ENCODE measurements at places on chromosomes 6 and 20.
A peak's percentile ranks its signal among the peaks of the same experiment; 100 is the strongest.

DNA sequence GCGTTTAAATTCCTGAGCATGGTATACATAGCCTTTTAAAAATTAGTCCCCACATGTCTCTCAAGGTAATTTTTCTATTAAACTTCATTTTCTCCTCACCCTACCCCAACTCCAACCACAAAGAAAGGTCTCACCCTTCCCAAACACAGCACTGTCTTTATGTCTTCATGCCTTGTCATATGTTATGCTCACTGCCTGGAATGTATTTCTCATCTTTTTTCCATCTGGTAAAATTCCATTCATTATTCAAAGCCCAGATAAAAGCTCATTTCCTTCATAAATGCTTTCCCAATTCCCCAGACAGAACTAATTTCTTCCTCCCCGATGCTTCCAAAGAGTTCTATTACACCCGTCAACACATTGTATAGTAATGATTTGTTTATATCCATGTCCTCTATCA lies 302.0 kb downstream of the ALDH8A1 start:
- no peak for DNase-seq

- no peak for DNase-seq
These were observed 76.6 kb downstream of the NCR2 start for GRCh38 chr6:41411961-41412360.

- DNase-seq = no peak
These were observed 76.6 kb upstream of the CST7 start for GRCh38 chr20:24872291-24873024.

- no peak for DNase-seq
These were observed 151.5 kb upstream of the FBXL4 start for GRCh38 chr6:99099243-99099642.

GRCh38 chr20:49320460-49320859 lies 42.6 kb upstream of the ZNFX1 start:
- no peak for DNase-seq

DNA sequence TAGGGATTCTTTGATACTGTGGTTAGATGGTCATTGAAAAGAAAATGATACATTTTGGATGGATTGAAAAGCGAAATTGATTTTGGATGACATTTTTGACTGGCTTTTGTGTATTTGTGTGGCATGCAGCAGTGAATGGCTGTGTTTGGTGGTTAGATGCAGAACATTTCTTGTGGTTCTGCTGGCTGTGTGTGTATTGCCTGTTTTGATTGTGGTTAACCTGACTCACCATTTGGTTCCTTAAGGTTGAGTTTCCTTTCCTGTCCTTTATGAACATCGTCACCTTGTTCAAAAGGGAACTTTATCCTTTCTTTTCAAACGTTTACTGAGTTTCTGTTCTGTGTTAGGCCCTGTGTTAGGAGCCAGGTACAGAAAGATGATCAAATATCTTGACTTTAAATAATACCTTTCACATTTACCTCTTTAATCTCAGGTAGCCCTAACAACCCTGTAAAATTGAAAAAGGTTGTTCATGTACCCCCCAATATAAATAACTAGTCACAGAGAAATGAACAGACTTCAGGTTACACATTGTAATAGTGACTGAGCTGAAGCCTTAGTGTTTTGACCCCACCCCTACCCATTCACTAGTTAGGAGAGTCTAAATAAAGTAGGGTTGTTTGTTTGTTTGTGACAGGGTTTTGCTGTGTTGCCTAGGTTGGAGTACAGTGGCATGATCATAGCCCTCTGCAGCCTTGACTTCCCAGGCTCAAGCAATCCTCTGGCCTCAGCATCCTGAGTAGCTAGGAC lies 23.8 kb downstream of the ANKS1A start:
- DNase-seq = no peak

- peak; percentile 26 for DNase-seq
These were observed 1.7 kb downstream of the LOC128125822 start for GRCh38 chr6:63573899-63574553.

DNA sequence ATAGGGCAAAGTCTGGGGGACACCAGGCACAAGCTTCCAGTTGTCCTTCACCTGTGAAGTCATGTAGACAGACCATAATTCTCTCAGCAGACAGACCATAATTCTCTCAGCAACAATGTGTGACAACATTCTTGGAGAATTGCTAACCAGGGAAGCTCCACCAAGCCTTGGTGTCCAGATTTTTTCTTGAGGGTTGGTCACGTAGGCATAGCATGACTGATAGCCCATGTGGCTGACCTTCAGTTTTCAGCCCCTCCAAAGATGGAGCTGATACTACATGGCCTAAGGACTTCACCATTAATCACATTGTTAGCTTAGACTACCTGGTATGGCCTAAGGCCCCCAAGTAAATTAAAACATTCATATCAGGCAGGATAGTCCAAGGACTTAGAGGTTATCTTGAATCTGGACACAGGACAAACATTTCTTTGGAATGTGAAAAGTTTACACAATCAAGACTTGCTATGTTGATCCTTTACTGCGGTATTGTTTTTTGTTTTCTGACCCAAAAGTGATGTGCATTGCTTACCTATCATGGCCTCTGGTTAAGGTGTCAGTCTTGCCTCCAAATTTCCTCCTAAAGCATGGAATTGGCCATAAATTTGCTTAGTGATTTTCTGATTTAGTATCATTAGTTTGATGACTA lies 76.9 kb downstream of the CEP57L1 start:
- DNase-seq = no peak

DNA sequence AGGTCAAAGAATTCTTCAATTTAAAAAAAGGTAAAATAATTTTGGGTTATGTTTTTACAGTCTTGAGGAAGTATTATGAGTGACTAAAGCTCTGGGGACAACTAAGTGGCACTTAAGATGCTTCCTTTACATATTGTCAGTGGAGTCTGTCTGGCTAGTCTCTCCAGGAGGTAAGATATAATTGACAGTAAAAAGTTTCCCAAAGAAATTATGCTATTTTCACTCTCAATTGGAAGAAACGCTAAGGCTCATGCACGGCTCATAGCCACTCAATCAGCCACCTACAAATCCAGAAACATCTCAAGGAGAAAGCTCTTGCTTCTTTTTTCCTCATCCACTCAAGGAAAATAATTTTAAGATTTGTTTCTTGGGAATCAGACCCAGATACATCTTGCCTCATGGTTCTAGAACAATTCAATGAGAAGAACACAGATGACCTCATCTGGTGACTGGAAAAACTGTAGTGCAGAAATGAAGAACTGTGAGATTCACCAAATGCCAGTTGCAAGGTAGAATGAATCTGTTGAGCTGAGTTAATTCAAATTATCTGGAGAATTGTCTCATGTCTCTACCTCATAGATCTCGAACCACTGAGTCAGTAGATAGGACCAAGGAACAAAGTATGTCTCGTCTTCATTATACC lies 252.9 kb downstream of the TPBG start:
- DNase-seq = no peak

DNA sequence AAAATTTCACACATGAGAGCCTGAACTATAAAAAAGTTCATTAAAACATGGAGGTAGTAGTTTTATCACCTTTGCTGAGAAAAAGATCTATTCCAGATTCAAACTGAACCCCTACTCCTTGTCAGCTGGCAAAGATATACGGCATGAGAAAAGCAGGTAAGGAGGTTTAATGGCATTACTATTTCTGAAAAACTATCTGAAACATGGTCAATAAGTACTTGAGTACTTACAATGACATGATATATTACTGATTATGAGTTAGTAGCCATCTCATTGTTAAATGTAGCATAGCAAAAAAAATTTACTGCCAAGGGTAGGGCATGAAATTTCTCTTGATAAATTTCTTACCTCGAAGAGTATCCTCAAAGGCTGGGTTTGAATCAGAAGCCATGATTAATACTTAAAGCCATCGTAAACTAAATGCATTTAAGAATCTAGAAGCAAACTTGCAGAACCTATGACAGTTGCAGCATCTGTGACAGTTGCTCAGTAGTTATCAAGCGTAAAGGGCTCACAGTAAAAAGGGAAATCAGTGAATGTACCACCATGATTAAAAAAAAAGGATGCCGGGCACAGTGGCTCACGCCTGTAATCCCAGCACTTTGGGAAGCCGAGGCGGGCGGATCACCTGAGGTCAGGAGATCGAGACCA lies 8.7 kb downstream of the SLC17A5 start:
- DNase-seq = no peak

DNA sequence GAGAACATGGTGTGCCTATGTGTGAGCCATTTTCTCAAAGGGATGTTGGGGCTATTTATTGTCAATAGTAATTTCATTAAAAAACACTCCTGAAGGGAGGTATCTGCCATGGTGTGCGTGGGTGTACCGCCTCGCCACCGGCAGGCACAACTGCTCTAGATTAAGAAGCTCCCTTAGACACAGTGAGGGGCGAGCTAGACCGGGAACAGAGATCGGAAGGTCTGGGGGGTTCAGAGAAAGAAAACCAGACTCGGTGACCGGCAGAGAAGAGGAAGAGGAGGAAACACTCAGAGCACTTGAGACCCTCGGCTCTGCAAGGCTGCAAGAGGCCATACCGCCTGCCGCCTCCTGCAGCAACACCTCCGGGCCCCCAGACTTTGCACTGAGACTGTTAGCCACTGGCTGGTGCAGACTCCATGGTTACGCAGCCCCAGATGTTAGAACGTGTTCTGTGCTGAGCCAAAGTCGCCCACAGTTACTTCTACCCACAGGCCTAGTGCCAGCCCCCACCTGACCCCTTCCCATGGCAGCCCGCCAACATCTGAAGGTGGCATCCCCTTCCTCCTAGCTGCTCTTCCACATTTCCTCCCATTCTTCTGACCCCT lies 18.1 kb downstream of the PXDC1 start:
- no peak for DNase-seq

DNA sequence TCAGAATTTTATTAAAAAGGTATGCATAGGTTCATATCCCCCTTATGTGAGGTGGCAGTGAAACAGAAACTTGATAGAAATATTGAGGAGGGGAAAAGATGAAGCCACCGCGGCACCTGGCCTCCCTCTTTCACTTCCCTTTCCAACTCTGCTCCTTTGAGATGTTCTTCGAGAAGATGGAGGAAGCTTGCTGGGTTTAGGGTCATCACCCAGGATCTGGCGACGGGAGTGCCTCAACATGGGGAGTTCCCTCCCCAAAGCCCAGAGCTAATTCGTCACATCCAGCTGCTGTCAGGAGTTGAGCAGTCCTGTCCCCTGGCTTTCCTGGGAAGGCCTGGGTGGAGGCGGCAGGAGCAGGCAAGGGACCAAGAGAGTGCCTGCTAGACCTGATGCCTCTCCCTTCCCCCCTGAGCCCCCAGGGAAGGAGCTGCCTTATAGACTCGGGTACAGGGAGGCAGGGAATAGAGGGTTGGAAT lies 29.1 kb downstream of the RREB1 start:
- no peak for DNase-seq

DNA sequence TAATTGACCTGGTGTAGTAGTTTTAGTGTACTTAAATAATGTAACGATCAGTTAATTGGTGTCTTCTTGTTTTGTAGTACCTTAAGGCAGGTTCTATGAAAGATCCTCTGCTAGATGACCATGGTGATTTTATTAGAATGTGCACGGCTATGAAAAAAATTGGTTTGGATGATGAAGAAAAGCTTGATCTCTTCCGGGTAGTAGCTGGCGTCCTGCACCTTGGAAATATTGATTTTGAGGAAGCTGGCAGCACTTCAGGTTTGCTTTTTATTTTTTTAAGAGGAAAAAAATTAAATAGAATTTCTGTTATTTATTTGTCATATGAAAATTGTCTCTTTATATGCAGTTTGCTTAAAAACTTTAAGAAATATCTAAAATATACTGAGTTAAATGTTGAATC lies 99.2 kb downstream of the MYO6 start:
- no peak for DNase-seq

Data from effector memory CD8-positive, alpha-beta T cell (primary cell).